ENCODE measurements at places on chromosomes 13 and 19.

DNA sequence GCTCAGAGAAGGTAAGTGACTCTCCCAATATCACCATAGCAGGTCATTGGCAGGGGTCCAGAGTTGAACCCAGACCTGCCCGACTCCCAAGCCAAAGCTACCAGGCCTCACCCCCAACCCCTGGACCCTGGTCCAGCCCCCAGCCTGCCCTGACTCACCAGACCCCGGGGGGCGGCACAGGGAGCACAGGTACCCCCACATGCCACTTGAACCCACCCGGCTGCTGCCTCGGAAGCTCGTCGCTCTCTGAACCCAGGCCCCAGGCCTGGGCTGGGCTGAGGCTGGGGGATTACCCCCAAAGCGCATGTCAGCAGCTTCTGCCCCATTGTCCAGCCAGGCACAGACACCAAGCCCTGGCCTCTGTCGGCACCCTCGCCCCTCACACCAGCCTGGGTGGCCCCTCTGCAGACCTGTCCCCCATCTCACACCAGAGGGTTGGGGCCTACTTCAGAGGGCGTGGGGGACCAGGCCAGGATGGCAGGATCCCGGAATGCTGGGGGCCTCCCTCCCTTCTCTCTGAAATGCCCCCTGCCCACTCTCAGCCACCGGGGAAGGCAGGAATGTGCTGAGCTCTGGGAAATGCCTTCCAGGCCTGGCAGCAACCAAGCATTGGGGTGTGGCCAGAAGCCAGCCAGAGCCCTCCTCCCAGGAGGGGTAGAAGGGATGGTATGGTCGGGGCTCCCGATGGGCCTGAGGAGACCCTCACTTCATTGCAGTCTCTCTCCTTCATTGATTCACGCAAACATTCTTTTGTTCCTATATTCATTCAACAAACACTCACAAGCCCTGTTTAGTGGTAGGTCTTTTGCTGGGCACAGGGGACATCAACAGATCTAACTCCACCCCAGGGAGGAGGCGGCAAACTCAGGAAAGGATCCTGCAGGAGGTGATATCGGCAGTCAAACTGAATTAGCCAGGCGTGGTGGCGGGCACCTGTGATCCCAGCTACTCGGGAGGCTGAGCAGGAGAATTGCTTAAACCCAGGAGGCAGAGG is 1.7 kb upstream of the PRX start:
- DNase-seq: no peak

DNA sequence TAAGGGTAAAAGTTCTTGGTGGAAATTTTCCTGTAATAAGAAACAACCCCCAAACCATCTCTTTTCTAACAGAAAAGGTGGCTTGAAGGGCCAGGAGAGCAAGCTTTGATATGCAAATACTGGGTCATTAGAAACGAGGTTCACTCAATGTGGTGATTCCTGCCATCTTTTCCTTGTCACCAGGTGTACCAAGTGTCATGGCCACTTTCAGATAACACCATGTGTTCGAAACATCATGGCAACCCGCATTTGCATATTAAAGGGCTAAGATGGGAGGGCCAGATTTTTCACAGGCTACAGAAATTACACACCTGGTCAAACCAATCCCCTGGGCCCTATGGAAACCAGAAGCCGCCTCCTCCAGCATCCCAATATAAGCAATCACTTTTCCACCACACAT is 15.3 kb downstream of the LGALS16 start:
- DNase-seq: no peak

GRCh38 chr13:97460853-97461252 is 26.9 kb downstream of the RAP2A start:
- DNase-seq: no peak

- no peak for DNase-seq
These were observed 2.8 kb upstream of the RAX2 start for GRCh38 chr19:3774621-3775373.

DNA sequence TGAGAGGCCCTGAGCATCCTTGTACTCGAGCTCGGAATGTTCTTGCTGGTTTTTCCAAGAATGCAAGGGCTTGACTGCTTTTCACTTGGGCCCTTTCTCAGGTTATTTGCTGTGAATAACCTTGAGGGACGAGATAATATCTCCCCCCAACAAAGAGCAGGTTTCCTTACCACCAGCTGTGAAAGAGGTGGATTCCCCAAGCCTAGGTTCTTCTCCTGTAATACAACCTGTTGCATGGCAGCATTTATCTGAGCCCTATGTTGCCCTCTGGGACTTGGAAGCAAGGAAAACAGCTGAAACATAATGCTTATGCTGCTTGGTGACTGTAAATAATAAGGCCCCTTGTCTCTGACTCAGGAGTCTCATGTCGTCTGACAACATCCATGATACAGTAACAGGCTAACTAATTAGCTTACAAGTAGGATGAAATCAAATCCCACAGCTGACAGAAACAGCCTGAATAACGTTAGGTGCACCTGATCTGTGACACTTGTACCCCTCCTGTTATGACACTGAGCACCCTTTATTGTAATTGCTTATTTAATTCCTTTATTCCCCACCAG is 43.6 kb upstream of the RCBTB2 start:
- no peak for DNase-seq

Data from NCI-H1048 (cell line).